ENCODE measurements at places on chromosomes 7 and 10.

DNA sequence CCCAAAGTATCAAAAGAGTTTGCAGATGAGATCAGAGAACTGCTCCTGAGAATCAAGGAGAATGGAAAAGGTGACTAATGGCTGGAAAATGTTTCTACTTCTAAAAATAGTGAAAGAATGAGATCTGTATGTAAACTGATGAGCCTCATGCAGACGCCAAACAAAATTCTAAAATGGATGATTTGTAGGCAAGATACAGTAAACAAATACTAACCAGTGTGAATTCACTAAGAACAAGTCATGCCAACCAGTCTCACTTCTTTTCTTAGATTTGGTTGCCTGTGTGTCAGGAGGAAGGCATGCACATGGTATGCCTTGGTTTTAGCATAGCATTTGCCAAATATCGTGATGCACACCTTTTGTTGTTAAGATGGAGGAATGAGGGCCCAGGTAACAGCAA, 94.9 kb upstream of the PIK3CG start:
- DNase-seq: no peak

DNA sequence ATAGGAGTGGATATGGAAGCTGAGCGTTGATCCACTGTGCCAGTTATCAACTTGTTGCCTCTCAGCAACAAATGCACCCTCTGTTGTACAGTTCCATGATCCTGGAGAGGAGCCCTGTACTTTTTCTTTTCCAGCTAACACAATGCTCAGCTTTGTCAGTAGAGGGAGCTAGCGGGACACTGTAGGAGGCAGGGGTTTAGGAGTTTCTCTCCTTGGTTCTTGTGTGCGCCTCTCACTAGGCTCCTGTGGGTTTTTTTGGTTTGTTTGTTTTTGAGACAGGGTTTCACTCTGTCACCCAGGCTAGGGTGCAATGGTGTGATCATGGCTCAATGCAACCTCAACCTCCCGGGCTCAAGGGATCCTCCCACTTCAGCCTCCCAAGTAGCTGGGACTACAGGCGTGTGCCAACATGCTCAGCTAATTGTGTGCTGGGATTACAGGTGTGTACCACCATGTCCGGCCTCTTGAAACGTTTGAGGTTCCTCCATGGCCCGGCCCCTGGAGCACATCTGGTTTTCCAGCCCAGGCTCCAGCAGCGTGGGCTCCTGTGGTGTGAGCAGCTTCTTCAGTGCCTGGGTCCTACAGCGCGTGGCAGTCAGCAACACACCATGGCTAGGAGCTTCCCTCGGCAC, 12.0 kb upstream of the MARVELD1 start:
- peak; percentile 70 for DNase-seq

DNA sequence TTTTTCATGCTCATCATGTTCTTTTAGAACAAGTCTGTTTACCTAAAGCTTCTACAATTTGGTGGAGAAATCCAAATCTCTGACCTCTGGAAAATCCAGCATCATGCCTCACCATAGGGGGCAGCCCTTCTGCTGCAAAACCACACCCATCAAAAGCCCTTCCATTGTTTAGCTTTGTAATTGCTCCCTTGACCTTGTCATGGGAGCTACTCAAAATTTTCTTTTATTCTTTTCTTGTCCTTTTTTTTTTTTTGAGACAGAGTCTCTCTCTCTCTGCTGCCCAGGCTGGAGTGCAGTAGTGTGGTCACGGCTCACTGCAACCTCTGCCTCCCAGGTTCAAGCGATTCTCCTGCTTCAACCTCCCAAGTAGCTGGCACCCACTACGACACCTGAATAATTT, 234.4 kb downstream of the NEBL start:
- no peak for DNase-seq

GRCh38 chr10:120841522-120842189, 9.5 kb upstream of the WDR11 start:
- DNase-seq: no peak

Data from body of pancreas (tissue), 4 donors.